ENCODE measurements at places on chromosomes 16 and 17. TPM values are rescaled to one million over a fixed set of nuclear protein-coding genes. Genes with fewer than 3 reads are reported as not detected.

Gene SBK1
- under 0.01 TPM for total RNA-seq

Gene ETV4
- total RNA-seq = 22.0 TPM

Gene KRTAP4-3
- total RNA-seq = not detected

Gene CHST4
- total RNA-seq = under 0.01 TPM

Gene G6PC1
- not detected for total RNA-seq

All from bronchus fibroblast of lung (primary cell).